Fibroblast of skin of left quadriceps (primary cell): ENCODE measurements at places on chromosomes 2 and 18.
A peak's percentile ranks its signal among the peaks of the same experiment; 100 is the strongest.

GRCh38 chr18:54952026-54952425, 7.2 kb downstream of the CCDC68 start:
- DNase-seq, result no peak

DNA sequence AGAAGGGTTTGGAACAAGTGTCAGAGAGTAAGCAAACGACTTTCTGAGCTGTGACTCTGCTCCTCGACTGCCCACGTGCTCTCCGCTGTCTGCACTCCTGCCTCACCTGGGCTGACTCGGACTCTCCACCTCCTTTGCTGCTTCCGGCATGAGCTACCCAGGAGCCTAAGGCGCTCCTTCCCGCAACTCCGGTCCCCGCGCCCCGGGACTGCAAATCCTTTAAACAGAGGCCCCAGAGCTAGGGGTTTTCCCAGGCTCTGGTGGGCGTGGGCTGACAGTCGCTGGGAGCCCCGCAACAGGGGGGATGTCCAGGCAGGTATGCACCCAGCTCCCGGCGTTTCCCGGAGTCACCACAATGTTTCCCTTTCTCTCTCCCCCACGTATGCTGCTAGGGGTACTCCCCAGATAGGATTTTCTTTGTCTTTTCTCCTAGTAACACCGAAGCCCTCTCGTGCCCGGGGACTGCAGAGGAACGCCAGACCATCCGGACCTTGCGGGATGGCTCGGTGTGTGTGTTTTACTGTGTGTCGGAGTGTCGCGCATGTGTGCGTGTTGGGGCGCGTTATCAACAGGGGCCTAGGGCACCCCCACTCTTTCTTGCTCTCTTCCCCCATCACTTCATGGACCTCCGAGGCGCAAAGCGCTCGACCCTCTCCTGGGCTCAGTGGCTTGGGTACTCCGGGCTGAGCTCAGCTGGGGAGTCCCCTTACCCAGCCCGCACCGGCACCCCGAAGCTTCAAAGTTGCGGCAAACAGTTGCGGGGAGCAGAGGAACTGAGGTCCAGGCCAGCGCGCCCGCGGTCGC, 691 bp upstream of the THSD7B start:
- no peak for DNase-seq

DNA sequence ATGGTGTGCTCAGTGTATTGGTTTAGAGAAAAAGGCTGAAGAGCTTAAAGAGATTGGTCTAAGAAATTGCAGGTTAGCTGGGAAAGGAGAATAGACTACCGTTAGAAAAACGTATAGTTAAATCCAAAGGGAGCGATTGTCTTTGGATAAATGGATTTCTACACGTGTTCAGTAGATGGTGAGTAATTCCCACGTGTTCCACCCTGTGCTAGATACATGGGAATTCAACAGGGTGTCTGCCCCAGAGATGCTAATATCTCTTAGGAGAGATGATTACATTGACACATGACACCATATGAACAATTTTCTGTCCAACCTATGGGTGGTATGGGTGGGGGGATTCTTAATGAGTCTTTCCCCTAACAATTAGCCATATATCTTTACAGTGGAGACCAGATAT, 99.8 kb downstream of the TDRD15 start:
- DNase-seq, result no peak

- no peak for DNase-seq
Observed at GRCh38 chr18:62637807-62638687, 77.3 kb upstream of the PHLPP1 start.

GRCh38 chr2:155223781-155224406, 525.4 kb downstream of the KCNJ3 start:
- DNase-seq, result no peak

DNA sequence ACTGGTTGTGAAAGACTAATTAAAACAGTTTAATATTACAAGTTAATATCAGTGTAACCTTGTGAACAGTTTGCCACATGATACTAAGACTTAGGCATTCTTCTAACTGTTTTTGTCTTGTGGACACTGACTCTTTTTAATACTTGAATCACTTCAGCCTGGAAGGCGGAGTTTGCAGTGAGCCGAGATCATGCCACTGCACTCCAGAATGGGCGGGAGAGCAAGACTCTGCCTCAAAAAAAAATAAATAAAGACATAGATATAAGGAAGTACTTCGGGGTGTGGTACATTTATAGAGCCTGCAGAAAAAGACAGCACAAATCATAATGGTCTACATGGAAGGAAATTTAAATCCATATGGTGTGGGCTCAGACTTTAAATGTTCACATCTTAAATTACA, 300.4 kb upstream of the NETO1 start:
- no peak for DNase-seq

DNA sequence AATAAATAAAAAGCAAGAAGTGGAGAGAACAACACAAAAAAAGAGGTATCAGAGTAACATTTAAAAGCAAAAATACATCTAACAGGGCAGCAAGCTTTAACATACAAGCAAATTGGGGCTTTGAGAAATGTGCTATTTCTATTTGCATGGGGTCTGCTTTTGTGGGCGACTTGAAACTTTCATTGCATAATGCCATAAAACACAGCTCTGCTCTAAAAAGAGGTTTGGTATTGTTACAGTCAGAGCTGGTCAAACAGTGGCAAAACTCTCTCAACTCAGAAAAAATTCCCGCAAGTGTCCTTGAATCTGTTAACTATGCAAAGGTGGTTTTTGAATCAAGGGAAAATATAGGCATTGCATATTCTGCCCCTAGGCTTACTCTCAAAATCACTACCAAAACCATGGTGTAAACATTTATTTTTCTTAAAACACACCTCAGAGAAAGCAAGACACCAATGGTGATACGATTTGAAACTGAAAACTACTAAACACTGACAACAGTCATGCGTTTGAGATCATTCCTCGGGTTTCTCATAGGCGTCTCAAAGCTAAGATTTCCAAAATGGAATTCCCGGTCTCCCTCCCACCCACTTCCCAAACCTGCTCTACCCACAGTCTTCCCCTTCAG, 45.5 kb downstream of the RNF152 start:
- DNase-seq, result no peak

- DNase-seq, result no peak
Observed at GRCh38 chr2:232994446-232994845, 18.6 kb downstream of the NGEF start.

DNA sequence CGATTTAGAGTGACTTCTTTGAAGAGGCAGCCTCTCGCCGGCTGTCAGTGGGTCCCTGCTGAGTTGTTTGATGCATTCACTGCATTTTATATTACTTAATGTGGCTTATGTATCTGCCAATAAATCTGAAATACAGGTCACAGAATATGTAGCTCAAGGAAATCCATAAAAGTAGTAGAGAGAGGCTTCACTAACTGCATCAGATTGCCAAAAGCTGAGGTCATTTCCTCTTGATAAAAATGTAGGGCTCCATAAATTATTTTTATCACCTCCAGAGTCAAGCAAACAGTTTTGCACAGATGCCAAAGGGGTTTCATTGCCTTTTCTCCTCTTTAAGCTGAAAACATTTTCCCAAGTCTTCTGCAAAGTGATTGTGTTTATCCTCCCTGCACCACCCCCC, 36.5 kb upstream of the CCDC93 start:
- DNase-seq, result peak; percentile 85

GRCh38 chr2:62556086-62556485, 50.1 kb upstream of the TMEM17 start:
- DNase-seq, result no peak

- no peak for DNase-seq
Observed at GRCh38 chr2:60735496-60736250, 20.4 kb upstream of the PAPOLG start.

- no peak for DNase-seq
Observed at GRCh38 chr18:9608728-9609127, 5.6 kb downstream of the PPP4R1 start.

DNA sequence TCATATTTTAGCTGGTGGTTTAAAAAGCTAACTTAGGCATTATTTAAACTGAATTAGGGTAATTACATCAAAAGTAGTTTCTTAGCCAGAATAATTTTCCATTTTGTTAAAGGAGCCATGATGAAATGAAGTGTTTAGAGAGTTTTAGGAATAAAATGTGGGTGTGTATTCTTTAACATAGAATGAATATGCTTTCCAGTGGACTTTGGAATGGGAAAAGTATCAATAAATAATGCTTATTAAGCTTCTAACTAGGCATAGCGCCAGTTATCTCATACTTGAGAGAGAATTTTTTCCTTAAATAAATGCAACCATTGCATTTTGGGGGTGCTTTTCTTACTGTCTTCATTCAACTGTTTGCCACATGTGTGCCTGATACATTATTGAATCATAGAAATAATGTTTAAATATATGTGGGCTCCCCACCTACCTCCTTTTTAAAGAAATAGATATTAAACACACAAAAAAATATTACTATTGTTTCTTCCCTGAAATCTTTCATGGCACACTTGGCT, 90.4 kb downstream of the CAMKMT start:
- DNase-seq, result no peak

- DNase-seq, result no peak
Observed at GRCh38 chr2:99169534-99169933, 11.3 kb downstream of the MITD1 start.

- no peak for DNase-seq
Observed at GRCh38 chr2:1375794-1376193, 37.5 kb upstream of the TPO start.

GRCh38 chr2:229431327-229431954, 160.4 kb upstream of the PID1 start:
- DNase-seq, result no peak

DNA sequence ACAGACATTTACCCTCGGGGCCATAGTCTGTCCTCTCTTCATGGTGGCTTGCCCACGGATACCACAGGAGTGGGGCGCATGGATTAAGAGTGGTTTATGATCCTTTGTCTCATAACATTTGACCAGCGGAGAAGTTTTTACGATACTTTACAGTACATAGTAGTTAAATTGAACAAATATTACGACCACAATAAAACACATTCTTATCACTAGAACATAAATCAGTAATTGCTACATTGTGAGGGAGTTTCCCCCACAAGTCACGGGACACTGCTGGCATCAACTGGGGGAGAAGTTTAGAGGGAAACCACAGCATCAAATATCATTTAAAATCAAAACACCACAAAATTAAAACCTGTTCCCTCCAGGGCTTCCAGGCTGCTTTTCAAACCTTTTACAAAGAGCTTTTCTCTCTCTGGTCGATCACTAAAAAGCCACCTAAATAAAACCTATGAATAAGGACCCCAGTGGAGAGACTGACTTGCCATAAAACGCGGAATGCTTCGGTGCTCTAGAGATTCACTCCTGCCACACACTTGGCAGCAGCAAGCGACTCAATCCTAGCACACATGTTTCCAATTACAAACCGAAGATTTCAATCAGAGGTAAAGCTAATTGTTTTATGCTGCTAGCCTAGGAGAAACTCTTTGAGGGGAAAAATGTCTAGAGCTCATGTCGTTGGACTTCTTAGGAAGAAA, 173.7 kb upstream of the HNRNPA3 start:
- DNase-seq, result peak; percentile 59

DNA sequence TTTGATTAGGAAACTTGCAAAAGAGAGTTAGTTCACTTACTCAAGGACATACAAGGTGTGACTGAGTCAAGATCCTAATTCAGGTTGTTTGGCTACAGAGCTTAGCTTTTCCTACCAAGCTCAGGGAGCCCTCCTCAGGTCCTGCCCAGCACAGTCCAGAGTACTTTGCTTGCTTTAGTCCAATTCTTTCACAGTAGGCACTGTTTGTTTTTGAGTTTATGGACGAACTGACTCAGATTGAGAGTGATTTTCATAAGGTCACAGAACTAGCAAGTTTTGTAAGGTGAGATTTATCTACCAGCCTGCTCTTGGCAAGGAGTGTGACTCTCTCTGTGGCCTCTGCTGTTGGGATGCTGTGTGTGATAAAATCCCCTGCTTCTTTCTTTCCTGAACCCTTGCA, 310.5 kb downstream of the PTPRM start:
- no peak for DNase-seq

GRCh38 chr18:22032392-22032961, 136.9 kb upstream of the GATA6 start:
- peak; percentile 81 for DNase-seq
